HepG2 (cell line): ENCODE measurements at places on chromosomes 11 and 22. TPM values are rescaled to one million over a fixed set of nuclear protein-coding genes. Genes with fewer than 3 reads are reported as not detected.

GRCh38 chr11:113862435-113862834, 12.9 kb downstream of the USP28 start:
- peaks cover 18% of the 10 kb centered on the region for H3K4me1 ChIP-seq
- H3K27ac ChIP-seq: no peak overlapping the region
- H3K36me3 ChIP-seq: no peaks in the 10 kb centered on the region; the same call in 2 of the 3 replicates
- H3K27me3 ChIP-seq: no peaks in the 10 kb centered on the region
- peak; percentile 79 for DNase-seq
- H3K4me3 ChIP-seq: no peak overlapping the region

Gene SNX19
- 0.13 and 0.21 TPM in 2 replicates for polyA plus RNA-seq

Gene OR8A1
- polyA plus RNA-seq: not detected in 2 replicates

Gene MUC6
- not detected in 2 replicates for polyA plus RNA-seq

DNA sequence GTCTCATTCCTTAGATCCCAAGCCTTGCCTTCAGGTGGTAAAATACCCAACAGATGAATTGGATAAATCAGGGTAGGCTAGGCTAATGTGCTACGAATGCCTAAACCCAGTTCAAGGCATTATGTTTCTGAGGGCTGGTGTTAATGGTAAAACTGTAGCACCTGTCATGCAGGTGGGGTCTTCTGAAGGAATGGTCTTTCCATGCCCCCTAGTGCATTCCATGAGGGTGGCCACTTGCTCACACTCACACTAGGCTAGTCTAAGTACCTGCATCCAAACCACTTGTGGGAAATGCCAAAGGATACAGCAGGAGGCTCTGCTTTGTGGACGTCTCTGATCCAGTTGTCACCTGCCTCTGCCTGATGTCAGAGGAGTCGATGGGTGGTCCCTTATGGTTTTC, 24.2 kb upstream of the UCP3 start:
- no peak for DNase-seq
- peaks cover 19% of the 10 kb centered on the region for H3K4me1 ChIP-seq

GRCh38 chr11:61035526-61035835, 64.0 kb downstream of the CD6 start:
- H3K27ac ChIP-seq: no peak overlapping the region
- H3K27me3 ChIP-seq: peaks cover 35% of the 10 kb centered on the region; the same call in 2 of the 3 replicates
- H3K4me1 ChIP-seq: no peaks in the 10 kb centered on the region
- no peak for DNase-seq
- H3K4me3 ChIP-seq: no peak overlapping the region

Gene VPREB1
- polyA plus RNA-seq: not detected in 2 replicates

DNA sequence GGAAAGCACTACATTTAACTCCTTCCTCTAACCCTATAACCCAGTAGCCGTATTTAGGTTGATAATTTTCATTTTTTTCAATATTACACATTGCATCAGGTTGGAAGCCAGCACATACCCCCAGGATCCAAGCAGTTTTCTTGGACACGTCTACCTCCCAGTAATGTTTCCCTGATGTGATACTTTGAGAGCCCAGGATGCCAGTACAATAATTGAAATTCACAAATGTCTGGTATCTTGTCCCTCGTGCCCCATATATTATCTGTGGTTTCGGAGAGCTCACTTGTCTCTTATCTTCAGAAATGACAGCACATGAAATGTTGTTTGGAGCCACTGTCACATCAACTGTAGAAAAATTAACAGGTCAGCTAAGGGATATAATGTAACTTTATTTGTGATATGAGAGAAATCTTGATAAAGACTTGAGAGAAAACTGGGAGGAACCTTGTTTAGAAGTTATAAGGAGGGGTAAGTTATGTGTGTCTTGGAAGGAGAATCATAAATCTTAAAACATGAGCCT, 19.8 kb downstream of the TRIM5 start:
- DNase-seq: no peak
- peaks cover 1% of the 10 kb centered on the region for H3K36me3 ChIP-seq
- H3K27ac ChIP-seq: no peak overlapping the region
- H3K4me1 ChIP-seq: no peaks in the 10 kb centered on the region
- H3K4me3 ChIP-seq: no peak overlapping the region

Gene TRIM48
- polyA plus RNA-seq: not detected in 2 replicates

Gene PRSS23
- 0.21 and 0.30 TPM in 2 replicates for polyA plus RNA-seq

DNA sequence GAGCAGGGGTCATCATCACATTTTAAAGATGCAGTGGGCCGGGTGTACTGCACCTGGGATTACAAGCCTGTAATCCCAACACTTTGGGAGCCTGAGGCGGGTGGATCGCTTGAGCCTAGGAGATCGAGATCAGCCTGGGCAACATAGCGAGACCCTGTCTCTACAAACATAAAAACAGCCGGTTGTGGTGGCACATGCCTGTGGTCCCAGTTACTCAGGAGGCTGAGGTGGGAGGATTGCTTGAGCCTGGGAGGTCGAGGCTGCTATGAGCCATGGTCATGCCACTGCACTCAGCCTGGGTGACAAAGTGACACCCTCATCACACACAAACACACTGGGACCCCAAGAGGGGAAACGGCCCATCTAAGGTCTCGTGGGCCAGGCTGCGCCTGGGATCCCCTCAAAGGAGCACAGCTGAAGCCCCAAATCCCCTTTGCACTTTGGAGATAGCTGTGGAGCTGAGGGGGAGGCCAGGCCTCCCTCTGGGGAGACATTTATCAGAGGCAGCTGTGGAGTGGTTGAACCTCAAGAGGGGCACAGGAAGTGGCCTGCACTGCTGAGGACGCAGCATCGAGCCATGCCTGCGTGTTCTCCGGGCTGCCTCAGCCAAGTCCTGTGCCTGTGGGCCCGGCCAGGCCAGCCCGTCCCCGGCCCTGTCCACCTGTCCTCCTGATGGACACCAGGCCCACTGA, 27.5 kb downstream of the OSBPL5 start:
- no peak for DNase-seq
- H3K27ac ChIP-seq: no peak overlapping the region
- no peaks in the 10 kb centered on the region for H3K4me1 ChIP-seq
- peaks cover 61% of the 10 kb centered on the region for H3K27me3 ChIP-seq
- no peaks in the 10 kb centered on the region for H3K36me3 ChIP-seq
- H3K4me3 ChIP-seq: no peak overlapping the region

DNA sequence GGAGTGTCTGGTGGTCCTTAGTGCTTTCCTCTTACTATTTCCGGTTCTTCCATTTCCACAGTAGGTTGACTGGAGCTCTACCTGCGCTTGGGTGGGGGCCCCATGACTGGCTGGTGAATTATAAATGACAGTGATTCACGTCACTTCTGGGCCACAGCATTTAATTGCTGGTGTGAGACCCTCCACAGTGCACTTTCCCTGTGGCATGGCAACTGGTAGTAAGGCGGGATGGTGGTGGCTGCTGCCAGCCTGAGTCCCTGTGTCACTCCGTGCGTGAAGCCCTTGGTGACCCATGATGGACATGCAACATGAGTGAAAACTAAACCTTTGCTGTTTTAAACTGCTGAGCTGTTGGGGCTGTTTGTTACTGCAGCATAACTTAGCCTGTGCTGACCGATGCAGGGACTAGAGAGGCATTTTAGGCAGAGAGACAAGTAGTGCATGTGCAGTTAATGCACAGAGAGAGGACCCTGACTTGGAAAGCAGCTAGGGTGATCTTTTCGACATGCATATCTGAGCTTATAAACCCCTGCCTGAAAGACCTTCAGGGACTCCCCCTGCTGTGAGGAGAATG, 3.1 kb downstream of the PRDM11 start:
- no peak for DNase-seq
- H3K27me3 ChIP-seq: peaks cover 11% of the 10 kb centered on the region; the same call in 2 of the 3 replicates
- no peak overlapping the region for H3K4me3 ChIP-seq
- peaks cover 26% of the 10 kb centered on the region for H3K4me1 ChIP-seq

- peaks cover 43% of the 10 kb centered on the region for H3K4me1 ChIP-seq
- DNase-seq: no peak
- H3K27me3 ChIP-seq: no peaks in the 10 kb centered on the region
- no peak overlapping the region for H3K27ac ChIP-seq
Observed at GRCh38 chr11:130095326-130095725, 25.6 kb downstream of the APLP2 start.
